Trophoblast cell (in vitro differentiated cells and primary cell): ENCODE measurements at places on chromosomes 3 and 15.

GRCh38 chr3:179113903-179114302 is 34.3 kb upstream of the PIK3CA start:
- no peak for DNase-seq

DNA sequence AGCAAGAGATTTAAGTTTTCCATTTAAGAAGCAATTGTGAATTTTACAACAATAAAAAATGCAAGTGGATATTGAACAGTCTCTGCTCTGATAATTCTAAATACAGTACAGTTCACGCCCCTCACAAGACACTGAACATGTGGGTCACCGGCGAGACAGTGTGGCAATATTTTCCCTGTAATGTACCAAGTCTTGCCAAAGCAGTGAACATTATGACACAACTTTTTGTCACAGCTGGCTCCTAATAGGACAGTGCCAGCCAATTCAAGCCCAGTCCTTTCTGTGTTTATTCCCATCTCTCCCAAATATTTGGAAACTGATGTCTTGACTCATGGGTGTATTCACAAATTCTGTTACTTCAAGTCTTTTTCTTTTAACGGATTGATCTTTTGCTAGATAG is 62.3 kb downstream of the PPARG start:
- peak; percentile 61 for DNase-seq

DNA sequence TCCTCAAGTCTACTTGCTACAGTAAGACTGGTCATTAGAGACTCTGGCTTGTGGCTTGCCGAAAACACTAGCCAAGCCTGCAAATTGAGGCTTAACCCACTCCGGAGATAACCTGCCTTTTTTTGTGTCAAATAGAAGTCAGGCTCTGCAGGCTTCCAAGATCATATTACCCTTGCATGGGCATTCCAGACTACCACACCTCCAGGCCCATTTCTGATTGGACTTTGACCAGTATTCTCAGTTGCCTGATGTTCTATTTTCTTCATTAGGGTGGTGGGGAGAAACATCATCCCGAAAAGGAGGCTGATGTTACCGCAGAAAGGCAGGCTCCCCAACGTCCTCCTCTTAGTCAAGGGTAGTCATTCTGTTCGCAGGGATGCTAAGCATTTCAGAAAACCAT is 68.1 kb upstream of the FOXP1 start:
- no peak for DNase-seq

GRCh38 chr3:188417271-188417696 is 263.3 kb downstream of the LPP start:
- no peak for DNase-seq
